KBM-7 (cell line): ENCODE measurements at places on chromosomes 16 and 17.

DNA sequence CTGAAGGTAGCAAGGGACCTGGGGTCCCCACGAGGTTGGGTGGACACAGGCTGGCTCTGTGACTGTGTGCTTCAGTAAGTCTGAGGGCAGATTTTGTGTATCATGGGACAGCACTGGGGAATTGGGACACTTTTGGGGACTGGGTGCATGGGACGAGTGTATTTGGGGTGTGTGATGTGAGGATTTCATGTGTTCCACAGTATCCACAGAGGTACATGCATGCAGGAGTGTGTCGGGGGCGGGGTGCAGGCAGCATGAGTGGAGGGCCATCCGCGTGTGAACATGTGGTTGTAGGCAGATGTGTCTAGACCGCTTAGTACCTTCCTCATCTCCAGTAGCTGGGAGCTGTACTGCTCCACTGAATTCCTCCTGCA is 1.1 kb upstream of the DLX3 start:
- no peak for DNase-seq

- DNase-seq, result no peak
Observed at GRCh38 chr17:37440424-37440823, 33.7 kb downstream of the TADA2A start.

DNA sequence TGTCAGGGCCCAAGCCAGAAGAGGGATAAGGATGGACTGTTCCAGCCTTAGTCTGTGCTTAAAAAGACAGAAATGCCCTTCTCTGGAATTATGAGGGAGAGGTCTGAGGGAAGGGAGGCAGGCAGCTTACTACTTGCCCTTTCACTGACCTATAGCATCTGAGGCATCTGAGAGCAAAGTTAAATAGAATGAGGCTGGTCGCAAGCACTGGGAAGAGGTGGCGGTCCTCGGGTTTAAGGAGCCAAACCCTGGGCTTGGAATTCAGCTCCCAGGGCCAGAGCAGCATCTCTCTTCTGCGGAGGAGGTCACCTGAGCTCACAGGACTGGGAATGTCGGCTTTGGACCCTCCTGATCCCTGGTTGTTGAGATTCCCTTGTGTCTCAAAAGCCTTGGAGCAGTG is 3.1 kb upstream of the LIMD2 start:
- no peak for DNase-seq

GRCh38 chr17:35094902-35095301 is 24.8 kb downstream of the RAD51D start:
- DNase-seq, result no peak

- DNase-seq, result peak; percentile 74
Observed at GRCh38 chr17:79795795-79796443, 958 bp downstream of the CBX8 start.

DNA sequence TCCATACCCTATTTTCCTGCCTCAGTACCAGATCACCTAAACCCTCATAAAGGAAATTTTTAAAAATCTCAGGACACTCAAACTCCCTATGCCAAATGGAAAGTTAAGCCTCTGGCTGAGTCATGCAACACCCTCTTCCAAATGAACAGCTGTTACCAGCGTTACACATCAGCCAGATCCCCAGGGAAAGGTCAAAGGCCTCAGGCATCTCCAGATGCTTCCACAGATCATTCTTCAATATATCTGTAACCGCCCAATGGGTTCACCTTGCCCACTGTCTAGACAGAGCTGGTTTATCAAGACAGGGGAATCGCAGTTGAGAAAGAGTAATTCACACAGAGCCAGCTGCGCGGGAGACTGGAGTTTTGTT is 29.1 kb upstream of the SHCBP1 start:
- DNase-seq, result no peak

GRCh38 chr17:47621293-47622179 is 28.2 kb upstream of the KPNB1 start:
- DNase-seq, result no peak

DNA sequence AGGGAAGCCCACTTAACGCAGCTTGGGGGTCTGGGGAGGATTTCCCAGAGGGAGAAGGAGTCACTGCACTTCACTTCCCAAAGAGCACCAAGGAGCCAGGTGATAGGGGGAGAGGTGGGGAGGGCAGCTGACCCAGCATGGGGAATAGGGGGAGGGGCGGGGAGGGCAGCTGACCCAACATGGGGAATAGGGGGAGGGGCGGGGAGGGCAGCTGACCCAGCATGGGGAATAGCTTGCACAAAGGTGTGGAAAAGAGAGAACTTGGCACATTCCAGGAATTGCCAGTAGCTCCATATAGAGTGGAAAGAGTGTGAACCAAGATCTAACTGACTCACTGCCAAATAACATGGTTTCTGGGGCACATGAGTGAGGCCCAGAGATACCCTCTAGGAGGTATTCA is 110.3 kb downstream of the CCT6B start:
- no peak for DNase-seq

- peak; percentile 88 for DNase-seq
Observed at GRCh38 chr16:69402439-69402838, 16.6 kb upstream of the TERF2 start.

DNA sequence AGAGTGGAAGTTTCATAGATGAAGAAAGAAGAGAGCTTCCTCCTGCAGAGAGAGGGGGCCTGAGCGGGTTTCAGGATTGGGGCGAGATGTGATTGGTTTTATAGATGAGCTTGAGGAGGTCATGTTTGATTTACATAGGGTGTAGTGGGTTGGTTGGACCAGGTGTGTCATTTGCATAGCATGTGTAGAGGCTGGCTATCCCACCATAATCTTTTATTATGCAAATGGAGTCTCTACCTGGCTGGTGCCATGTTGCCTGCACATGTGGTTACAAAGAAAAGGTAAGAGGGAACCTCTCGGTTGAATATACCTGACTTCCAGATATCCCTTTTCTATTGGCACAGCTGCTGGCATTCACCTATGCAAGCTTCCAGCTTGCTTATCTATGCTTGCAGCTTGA is 228.1 kb downstream of the BCAS3 start:
- DNase-seq, result no peak

DNA sequence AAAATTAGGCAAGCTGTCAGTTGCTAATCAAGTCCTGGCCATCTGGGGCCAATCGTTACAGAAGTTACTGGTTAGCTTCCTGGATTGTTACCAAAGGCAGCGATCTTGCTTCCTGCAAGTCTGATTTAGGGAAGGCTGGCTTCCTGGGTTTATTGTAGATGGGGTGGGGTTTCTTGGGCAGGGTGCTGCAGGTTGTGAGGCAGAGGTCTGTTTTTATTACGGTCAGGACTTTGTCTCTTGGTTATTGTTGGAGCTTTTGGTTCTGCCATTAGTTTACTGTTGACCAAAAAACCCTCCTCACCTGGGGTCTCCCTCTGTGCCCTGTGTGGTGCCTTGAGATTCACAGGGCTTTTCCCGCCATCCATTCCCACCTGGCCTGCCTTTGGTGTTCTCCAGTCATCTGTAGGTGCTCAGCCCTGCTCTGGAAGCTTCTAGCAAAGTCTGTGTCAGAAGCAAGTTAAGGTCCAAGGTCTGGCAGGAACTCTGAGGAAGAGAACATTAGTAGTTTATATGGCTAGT is 36.9 kb downstream of the SLC47A1 start:
- no peak for DNase-seq

GRCh38 chr17:60506312-60506711 is 19.7 kb downstream of the APPBP2 start:
- peak; percentile 32 for DNase-seq

- no peak for DNase-seq
Observed at GRCh38 chr17:6393351-6393952, 41.5 kb downstream of the AIPL1 start.

DNA sequence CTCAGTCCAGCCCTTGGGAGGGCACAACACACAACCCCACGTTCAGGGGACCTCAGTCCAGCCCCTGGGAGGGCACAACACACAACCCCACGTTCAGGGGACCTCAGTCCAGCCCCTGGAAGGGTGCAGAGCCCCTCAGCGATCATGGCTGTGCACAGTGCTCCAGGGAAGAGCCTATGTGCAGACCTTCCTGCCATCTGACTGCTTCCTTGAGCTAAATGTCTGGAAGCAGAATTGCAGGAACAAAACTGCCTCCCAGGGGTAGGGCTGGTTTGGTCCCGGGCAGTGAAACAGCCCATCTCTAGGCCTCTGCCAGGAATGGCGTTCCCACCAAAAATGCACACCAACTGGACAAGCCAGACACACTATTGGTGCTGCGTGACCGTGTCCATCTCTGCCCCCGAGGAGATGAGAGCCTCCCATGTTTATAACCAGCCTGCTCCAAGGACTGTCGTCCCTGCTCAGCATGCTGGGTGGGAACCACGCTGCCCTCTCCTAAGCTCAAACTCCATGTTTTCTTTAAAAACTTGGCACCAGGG is 44.0 kb downstream of the ZNF276 start:
- DNase-seq, result no peak

- DNase-seq, result no peak
Observed at GRCh38 chr17:33241390-33241789, 51.7 kb downstream of the ASIC2 start.

GRCh38 chr16:30737794-30738648 is 10.2 kb upstream of the PHKG2 start:
- no peak for DNase-seq

DNA sequence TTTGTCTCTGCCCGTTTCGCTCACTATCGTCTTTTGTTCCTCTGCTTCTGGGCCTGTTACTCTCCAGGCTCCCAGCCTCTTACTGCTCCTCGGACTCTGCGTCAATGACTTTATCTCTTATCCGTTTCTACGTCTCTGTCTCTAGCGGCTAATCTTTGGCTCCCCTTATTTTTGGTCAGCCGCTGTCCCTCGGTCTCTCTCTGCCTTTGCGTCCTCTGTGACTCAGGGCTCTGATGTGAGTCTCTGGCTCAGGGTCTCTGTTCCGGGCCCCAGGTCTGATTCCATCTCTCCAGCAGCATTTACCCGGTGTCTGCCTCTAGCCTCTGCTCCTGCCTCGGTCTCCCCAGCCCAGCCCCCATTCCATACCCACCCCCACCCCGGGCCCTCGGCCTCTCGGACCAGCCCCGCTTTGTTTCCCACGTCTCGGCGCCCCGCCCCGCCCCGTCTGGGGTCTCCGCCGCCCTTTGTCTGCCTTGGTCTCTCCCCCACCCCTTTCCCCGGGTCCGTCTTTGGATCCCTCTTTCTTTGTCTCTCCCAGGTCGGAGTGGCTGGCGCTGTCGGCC is 547 bp upstream of the ZNF48 start:
- DNase-seq, result no peak

- DNase-seq, result no peak
Observed at GRCh38 chr17:75266316-75267152, 4.5 kb downstream of the MIF4GD start.

DNA sequence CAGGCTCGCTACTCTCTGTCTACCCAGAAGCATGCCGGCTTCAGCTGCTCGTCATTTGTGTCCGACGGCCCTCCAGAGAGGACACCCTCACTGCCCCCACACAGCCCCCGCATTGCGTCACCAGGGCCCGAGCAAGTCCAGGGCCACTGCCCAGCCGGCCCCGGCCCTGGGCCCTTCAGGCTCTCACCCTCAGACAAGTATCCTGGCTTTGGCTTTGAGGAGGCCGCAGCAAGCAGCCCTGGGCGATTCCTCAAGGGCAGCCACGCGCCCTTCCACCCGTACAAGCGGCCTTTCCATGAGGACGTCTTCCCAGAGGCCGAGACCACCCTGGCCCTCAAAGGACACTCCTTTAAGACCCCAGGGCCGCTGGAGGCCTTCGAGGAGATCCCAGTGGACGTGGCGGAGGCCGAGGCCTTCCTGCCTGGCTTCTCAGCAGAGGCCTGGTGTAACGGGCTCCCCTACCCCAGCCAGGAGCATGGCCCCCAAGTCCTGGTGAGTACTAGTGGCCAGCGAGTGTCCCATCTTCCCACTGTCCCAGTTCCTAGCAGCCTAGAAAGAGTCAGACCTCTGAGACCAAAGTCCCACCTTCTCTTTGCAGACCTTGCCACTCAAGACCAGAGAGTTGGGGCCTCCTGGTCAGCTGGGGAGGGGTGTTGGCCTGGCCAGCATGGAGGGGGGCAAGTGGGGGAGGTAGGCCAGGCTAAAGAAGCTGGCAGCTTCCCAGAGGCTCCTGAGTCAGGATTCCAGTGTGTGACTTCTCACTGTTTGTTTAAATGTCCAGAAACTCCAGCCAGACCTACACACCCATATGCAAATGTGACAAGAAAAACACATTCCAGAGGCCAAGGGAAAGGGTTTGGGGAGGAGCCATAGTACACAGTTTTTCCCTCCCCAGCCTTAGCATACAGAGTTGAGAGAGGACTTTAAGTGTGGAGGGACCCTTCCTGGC is 18.6 kb downstream of the FOXN1 start:
- no peak for DNase-seq

GRCh38 chr17:4936436-4936835 is 3.4 kb downstream of the SLC25A11 start:
- no peak for DNase-seq

GRCh38 chr16:89748921-89749320 is 27.6 kb downstream of the ZNF276 start:
- no peak for DNase-seq

DNA sequence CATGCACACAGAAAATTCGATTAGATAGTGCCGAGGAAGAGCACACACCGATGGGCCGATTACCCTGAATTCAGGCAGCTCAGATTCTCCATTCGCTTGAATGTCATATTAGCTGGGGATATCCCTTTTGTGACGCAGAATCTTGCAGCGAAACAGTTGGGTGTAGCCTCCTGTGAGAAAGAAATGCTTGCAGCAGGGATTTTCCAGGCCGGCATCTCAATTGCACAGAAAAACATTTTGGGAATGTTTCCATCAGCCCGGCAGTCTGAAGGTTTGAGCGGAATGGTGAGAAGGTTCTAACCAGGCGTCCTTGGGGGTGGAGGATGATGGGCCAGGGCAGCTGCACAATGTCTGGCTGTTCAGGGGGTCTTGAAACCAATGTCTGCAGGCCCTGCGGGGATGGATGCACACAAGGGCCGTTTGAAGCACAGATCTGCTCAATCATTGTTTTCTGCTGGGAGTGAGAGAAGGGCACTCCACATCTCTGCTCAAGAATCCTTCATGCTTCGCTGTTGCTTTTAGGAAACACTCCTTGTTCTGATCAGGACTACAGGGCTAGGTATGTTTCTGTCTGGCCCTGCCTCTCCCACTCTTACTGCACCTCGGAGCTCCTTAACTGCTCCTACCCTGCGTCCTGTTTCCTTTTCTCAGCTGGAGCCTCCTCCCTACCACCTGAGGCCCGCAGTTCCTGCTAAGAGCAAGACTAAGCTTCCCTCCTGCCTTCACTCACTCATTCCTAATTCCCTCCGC is 94.6 kb downstream of the CMIP start:
- DNase-seq, result no peak

- no peak for DNase-seq
Observed at GRCh38 chr16:51755577-51756355, 604.7 kb upstream of the SALL1 start.

DNA sequence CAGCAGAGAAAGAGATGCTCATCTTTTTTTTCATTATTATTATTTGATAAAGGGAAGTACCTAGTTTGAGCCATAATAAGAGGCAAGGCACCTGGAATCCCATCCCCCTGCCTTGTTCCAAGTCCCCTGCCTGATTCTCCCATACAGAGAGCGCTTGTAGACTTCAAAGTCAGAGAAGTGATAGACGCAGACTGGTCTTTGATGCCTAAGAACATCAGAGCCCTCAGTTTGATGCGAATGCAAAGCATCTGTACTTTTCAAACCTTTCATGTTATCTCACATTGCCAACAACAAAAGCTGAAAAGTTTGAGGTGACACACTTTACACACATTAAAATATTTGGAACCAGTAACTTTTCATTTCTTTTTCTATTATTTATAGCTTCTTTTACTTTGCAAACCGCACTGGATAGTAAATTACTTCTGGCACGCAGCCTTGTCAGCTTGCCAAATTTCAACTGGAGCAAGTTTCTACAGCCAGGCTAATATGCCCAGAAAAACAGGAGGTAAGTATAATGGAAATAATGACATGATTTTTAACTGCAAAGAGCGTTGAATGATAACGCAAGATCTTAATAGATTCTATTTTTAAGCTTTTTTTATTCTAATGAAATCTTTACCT is 5.9 kb upstream of the UTP6 start:
- no peak for DNase-seq
